ENCODE measurements at places on chromosomes 5 and 9.

DNA sequence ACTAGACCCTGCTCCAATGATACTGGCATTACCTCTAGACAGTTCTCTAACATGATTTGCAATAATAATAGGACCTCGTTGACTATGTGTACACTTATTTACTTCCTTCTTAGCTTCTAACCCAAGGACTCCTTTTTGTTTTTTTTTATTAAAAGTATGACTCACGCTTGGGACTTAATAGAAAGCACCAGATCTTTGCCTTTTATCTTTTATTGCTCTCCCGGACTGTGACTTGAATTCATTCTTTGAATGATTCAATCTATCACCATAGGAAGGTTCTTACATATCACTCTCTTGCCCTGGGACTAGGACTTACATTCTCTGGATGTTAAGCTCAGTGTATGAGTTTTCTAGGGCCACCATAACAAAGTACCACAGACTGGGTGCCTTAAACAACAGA, 9.0 kb downstream of the C9 start:
- DNase-seq: no peak

- no peak for DNase-seq
Measured at GRCh38 chr9:72579880-72580550, 58.6 kb downstream of the TMC1 start.

GRCh38 chr5:157245886-157246285, 20.0 kb upstream of the CYFIP2 start:
- no peak for DNase-seq

DNA sequence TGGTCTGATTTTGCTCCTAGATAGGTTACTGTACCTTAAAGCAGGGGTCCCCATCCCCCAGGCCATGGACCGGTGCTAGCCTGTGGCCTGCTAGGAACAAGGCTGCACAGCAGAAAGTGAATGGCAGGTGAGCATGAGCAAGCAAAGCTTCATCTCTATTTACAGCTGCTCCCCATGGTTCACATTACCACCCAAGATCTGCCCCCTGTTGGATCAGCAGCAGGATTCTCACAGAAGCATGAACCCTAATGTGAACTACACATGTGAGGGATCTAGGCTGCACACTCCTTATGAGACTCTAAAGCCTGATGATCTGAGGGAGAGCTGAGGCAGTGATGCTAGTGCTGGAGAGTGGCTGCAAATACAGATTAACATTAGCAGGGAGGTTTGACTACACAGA, 78.1 kb downstream of the DRD1 start:
- no peak for DNase-seq

DNA sequence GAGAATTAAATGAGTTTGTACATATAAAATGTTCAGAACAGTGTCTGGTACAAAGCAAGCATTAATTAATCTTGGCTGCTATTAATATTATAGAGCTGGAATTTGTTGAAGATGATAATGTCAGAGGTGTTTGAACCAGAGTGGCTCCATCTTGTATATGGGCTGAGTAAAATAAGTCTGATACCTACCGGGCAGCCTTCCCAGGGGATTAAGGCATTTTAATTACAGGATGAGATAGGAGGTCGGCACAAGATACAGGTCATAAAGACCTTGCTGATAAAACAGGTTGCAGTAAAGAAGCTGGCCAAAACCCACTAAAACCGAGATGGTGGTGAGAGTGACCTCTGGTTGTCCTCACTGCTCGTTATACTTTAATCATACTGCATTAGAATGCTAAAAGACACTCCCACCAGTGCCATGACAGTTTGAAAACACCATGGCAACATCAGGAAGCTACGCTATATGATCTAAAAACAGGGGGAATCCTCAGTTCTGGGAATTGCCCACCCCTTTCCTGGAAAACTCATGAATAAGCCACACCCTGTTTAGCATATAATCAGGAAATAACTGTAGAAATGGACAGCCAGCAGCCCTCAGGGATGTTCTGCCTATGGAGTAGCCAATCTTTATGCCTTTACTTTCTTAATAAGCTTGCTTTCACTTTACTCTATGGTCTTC, 90.2 kb downstream of the PLK2 start:
- no peak for DNase-seq

GRCh38 chr9:94746541-94747370, 20.3 kb downstream of the AOPEP start:
- no peak for DNase-seq
